Mesothelial cell of epicardium (in vitro differentiated cells): ENCODE measurements at places on chromosomes 4 and X. TPM values are rescaled to one million over a fixed set of nuclear protein-coding genes. Genes with fewer than 3 reads are reported as not detected.
A peak's percentile ranks its signal among the peaks of the same experiment; 100 is the strongest.

DNA sequence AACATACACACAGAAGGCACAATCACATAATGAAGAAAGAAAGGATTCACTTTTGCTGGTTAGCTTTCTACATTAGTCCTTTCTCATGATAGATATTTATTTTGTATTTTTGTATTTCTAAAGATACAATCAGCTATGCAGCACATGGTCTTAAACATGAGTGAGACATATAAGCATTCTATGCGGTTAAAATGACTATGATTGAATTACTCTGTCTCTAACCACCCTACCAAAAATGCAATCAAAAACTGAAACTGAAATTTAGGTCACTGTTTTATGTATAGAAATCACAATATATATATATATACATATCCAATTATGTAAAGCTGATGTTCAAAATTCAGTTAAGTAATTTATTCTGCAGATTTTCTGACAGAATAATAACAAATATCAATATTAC, 21.9 kb downstream of the CXXC4 start:
- H3K4me3 ChIP-seq = no peak overlapping the region
- H3K27me3 ChIP-seq = no peaks in the 10 kb centered on the region
- H3K27ac ChIP-seq = no peak overlapping the region
- no peak for DNase-seq
- H3K4me1 ChIP-seq = peaks cover 5% of the 10 kb centered on the region

DNA sequence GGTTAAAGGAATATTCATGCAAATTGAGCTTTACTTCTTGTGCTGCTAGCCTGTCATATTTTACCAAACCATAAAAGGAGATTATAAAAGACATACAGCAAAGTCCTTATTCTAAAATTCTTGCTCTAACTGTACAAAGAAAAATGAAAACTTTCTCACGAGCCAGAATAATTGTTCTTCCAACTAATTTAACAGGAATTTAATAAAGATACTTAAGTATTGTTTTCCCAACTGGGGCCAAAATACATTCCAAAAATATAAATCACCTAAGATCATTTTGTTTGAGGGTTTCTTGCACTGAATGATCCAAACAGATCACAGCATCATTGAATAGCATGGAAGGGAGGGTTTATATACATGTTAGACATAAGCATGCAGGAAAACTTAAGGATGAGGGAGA, 127.1 kb upstream of the PCDH18 start:
- no peak overlapping the region for H3K4me3 ChIP-seq
- peak overlapping the region; percentile 13 for H3K27ac ChIP-seq
- no peaks in the 10 kb centered on the region for H3K36me3 ChIP-seq
- DNase-seq = no peak

Gene SATL1
- 0.56 to 0.72 TPM (median 0.58 TPM) in 3 replicates for total RNA-seq

DNA sequence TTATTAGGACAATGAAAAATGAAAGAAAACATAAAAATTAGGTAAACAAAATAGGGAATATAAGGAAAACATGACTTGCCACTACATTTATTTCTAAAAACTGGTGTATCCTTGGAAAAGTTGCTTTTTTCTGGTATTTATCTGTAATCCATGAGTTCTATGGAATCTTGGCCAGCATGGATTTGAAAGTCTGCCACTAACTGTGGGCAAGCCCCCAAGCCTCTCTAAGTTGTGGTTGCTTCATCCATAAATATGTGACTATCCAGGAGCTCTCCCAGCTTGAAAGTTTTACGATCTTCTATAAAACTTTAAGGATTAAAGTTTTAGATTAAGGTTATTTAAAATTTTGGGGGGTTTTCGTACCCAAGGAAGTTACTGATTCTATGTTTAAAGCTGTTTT, 21.8 kb downstream of the RPS6KA3 start:
- no peak overlapping the region for H3K27ac ChIP-seq
- H3K27me3 ChIP-seq = no peaks in the 10 kb centered on the region
- no peak overlapping the region for H3K4me3 ChIP-seq
- H3K4me1 ChIP-seq = no peaks in the 10 kb centered on the region
- DNase-seq = no peak

DNA sequence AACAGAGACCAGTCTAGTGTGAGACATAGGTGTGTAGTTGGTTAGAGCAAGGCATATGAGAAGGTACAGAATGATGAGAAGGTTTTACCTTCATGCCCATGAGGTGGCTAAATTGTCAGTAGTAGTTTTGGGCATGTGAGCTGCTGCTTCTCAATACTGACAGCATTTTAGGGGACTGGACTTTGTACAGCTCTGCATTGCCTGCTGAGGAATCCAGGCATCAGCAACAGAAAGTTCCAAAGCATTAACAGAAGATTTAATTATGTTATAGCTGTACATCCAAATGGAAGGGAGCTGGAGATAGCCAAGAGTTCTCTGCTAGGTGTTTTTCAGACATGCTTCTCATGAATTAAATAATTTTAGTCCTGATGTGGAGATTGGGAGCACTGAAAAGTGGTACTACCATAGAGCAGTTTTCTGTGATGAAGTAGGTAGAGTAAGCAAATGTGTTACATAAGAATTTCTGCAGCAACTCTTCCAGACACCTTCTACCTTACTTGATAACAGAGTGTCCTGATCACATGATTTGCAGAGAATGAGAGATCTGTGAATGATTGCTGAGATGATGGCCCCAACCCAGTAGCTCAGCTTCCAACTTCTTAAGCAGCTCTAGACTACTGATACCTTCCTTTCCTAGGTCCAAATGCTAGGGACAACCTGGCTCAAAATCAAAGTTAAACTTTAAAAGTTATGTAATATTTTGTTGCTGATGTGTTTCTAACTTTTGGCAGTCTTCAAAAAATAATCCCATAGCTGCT, 30.4 kb downstream of the FNIP2 start:
- H3K27ac ChIP-seq = no peak overlapping the region
- no peak for DNase-seq
- no peaks in the 10 kb centered on the region for H3K27me3 ChIP-seq
- peaks cover 36% of the 10 kb centered on the region for H3K4me1 ChIP-seq

DNA sequence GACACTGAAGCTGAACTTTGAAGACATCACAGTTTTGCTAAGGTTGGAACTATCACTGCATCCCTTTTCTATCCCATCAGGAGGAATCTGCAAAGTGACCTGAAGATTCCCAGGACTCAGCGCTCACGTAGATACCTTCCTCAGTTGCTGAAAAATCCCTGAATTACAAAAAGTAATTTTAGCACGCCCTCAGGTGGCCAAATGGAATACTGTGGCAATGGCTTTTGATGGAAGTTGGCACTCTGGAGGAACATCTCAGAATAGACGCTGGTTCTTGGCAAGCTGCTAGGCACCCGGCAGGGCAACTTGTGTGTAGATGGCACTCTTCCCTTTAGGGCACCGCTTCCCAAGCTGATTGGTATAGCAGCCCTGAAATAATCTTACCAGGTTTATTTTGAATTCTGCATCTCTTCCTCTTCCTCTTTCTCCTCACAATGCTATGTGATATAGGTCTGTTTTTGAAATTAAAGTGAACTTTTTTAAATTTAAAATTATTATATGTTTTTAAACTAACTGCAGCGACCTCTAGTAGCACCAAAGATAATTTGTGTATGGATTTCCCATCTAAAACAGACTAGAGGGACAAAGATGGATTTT, 16.3 kb upstream of the ESX1 start:
- peaks cover 60% of the 10 kb centered on the region for H3K27me3 ChIP-seq
- peak; percentile 44 for DNase-seq
- H3K4me1 ChIP-seq = no peaks in the 10 kb centered on the region
- no peak overlapping the region for H3K4me3 ChIP-seq

DNA sequence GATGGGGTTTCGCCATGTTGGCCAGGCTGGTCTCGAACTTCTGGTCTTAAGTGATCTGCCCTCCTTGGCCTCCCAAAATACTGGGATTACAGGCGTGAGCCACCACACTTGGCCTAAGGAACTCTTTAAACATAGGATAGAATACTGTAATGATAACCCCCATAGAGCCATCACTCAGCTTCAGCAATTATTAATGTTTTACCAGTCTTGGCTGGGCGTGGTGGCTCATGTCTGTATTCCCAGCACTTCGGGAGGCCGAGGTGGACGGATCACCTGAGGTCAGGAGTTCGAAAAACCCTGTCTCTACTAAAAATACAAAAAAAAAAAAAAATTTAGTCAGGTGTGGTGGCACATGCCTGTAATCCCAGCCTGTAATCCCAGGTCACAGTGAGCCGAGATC, 15.1 kb downstream of the EIF2S3 start:
- no peak for DNase-seq
- H3K4me1 ChIP-seq = no peaks in the 10 kb centered on the region
- peaks cover 48% of the 10 kb centered on the region for H3K36me3 ChIP-seq
- H3K4me3 ChIP-seq = no peak overlapping the region
